ENCODE measurements at places on chromosomes 4 and X.

- DNase-seq = no peak
Observed at GRCh38 chr4:155599596-155599995, 67.1 kb upstream of the GUCY1A1 start.

DNA sequence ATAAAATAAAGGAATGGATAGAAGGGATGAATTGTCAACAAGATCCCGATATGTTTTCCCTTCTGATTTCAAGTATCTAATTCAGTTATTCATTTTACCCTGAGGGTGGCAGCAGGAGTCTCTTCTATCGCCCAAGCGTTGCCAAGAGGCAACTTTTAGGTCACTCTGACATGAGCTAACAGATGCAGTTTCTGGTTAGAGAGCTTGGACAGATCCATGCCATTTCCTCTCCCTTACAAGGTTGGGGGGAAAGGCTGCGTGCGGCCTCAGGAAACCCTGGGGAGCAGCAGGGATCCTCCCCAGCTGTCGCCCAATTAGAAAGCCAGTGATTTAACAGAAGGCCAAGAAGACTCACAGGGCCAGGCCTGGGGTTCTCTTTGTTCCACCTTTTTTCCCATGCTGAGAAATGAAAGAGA, 35.3 kb upstream of the WAS start:
- DNase-seq = peak; percentile 39

DNA sequence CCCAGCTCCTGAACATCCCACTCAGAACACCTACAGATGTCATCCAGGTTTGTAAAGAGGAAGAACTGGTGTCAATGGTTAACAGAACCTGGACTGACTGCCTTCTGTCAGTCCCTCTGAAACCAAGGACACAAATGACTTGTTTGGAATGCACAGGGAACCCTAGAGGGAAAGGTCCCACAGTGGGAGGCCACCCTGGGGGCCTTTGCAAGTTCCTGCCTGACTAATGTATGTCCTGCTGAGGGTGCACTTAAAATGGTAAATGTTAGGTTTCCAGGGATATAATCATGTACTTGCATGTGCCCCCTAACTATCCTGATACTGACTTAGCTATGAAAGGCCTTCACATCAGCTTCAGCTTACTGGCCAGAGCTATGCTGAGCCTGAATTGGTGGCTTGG, 15.0 kb upstream of the XAGE2 start:
- no peak for DNase-seq

DNA sequence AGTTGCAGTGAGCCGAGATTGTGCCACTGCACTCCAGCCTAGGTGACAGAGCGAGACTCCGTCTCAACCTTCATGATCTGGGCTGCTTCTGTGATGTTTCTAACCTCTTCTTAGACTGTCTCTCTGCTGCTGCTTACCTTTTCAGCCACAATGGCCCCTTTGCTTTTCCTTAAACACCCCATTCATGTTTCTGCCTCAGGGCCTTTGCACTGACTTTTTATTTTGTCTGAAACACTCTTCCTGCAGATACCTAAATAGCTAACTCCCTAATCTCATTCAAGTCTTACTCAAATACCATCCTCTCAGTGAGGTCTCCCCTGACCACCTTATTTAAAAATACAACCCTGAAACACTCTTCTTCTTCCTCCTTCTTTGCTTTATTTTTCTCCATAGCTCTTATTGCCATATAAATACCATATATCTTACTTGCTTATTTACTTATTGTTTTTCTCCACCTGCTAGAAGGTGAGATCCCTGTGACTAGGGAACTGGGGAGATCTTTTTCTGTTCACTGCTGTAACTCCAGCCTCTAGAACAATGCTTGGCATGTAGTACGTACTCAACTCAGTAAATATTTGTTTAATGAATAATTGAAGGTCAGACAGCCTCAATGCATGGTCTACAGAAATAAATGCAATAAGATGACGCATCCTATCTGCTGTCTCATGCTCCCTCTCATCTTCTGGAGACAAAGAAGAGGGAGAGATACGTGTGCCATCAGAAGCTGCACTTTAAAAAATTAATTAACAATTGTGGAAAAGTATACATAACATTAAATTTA, 43.8 kb upstream of the SETD7 start:
- DNase-seq = no peak

- peak; percentile 23 for DNase-seq
Observed at GRCh38 chrX:11629593-11630211, 36.0 kb downstream of the ARHGAP6 start.

- DNase-seq = no peak
Observed at GRCh38 chr4:70473679-70474078, 1.7 kb downstream of the MUC7 start.

DNA sequence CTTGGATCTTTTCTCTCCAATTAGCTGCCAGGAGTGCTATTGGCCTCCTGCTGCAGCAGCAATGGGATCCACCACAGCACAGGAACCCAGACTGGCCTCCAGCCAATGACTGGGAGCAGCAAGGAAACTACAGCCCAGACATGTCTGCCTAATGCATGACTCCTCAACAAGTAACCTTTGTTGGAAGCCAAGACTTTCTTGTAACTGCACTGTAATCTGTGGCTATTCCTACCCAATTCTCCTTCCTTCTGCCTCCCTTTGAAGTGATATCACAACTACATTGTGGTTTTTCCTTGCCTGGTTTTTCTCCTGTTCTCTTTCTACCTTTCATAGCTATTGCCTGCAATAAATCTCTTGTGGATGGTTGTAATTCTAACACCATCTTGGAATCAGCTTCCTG, 39.8 kb downstream of the SNCA start:
- DNase-seq = no peak
